ENCODE measurements at places on chromosomes 1 and 21. TPM values are rescaled to one million over a fixed set of nuclear protein-coding genes. Genes with fewer than 3 reads are reported as not detected.

The RNASEL gene
- total RNA-seq = 2.2 TPM

The ZSCAN20 gene
- total RNA-seq = 1.3 TPM

DNA sequence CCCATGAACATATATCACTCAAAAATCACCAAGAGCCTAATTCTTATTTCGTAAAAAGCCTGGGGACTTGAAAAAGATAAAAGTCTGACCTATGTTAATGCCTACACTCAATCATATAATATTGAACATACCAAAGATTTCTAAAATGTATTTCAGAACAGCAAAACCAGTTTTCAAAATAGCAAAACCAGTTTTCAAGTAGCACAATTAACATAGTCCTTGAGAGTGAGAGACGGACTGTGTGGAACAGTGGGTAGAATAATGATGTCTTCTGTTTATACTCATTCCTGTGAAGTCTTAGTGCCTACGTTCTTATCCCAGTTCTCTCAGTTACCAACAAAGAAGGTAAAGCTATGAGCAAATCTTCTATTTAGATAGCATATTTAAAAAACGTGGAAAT lies 22.3 kb upstream of the RGS2 start:
- DNase-seq = no peak

The RNF187 gene
- 60.3 TPM for total RNA-seq

The TRIM45 gene
- total RNA-seq = 0.73 TPM

DNA sequence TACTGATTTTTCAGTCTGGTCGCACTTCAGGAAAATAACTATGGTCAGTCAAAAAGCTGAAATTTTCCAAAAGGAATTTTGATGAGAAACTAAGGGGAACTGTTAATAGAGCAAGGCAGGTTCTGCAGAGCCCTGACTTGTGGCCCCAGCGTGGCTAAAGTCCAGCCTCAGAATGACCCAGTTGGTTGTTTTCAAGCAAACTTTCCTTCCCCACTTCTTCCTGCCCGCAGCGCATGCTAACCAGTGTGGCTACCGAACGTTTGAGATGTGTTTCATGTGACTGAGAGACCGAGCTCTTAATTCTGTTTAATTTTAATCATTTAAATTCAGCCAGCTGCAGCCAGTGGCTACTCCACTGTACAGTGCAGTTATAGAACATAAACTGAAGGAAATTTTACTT lies 6.2 kb upstream of the IL10RB start:
- no peak for DNase-seq

- no peak for DNase-seq
Measured at GRCh38 chr1:224700918-224701531, 84.9 kb downstream of the CNIH3 start.

The SH2D1B gene
- 0.10 TPM for total RNA-seq

GRCh38 chr1:65799601-65800000 lies 6.9 kb downstream of the PDE4B start:
- no peak for DNase-seq

DNA sequence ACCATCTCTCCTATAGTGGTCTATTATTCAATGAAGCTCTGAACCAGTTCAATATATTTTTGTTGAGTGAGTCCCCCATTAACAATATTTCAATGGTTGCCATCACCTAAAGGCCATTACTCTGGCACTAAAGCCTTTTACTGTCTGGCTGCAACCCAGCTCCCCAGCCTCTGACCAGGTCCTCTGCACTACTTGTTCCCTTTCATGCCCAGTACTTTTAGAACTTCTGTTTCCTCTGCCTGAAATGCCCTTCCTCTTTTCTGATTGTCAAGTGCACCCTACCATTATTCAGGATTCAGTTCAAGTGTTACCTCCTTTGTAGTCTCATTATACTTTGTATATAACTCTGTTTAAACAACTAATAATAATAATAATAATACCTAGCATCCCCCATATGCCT lies 30.4 kb upstream of the ZFYVE9 start:
- no peak for DNase-seq

- no peak for DNase-seq
Measured at GRCh38 chr1:32791881-32792280, 25.3 kb downstream of the YARS1 start.

The WNT3A gene
- not detected for total RNA-seq

GRCh38 chr1:41329662-41330587 lies 31.3 kb upstream of the FOXO6 start:
- peak; percentile 31 for DNase-seq

GRCh38 chr1:209989525-209989924 lies 51.5 kb downstream of the SYT14 start:
- no peak for DNase-seq

The NOS1AP gene
- 17.4 TPM for total RNA-seq

GRCh38 chr1:91611483-91611917 lies 110.8 kb downstream of the CDC7 start:
- no peak for DNase-seq

DNA sequence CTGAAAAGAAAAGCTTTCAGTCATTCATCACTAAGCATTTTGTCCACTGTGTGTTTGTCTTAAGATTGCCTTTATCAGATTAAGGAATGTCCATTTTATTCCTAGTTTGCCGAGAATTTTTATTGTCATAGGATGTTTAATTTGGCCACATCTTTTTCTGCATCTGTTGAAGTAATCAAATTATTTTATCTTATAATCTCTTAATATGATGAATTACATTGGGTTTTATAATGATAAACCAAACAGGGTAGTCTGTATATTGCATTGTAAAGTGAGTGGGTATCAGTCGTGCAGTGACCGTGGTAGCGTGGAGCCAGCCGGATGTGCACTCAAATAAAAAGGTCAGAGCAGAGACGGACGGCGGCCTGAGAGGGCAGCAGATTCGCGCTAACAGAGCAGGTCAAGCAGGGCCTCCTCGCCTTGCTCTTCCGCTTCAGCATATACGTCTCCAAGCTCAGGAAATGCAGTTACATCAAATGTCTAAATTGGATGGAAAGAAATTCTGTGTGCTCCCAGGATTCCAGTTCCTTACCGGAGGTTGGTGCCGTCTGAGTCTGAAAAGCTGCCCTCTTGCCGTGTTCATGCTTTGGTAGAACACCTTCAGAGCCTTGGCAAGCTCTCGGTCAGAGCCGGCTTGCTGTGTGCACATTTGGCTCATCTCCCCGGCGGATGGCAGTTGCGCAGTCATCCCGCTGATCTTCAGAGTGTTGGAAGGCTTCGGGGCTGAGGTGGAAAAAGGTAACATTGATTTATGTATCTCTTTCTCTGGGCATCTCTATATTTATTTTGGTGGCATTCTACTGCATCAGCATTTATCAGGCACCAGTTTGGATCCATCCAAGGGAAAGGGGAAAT lies 51.5 kb downstream of the SCCPDH start:
- peak; percentile 67 for DNase-seq

DNA sequence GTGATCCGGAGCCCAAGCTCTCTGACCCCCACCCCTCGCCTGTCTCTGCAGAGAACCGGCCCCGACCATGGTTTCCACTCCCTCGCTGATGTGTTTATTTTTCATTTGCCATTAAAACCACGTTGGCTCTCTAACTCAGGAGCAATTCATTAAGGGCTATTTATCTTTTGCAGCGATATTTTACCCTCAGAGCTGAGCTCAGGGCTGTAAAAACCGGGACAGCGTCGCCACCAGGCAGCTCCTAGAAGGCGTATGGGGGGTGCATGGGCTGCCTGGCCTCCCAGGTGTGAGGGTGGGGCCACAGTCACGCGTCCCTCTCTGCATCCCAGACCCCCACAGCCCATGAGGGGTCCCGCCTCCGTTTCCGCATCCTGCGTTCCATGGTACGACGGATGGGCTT lies 71.4 kb downstream of the PRDM16 start:
- no peak for DNase-seq

DNA sequence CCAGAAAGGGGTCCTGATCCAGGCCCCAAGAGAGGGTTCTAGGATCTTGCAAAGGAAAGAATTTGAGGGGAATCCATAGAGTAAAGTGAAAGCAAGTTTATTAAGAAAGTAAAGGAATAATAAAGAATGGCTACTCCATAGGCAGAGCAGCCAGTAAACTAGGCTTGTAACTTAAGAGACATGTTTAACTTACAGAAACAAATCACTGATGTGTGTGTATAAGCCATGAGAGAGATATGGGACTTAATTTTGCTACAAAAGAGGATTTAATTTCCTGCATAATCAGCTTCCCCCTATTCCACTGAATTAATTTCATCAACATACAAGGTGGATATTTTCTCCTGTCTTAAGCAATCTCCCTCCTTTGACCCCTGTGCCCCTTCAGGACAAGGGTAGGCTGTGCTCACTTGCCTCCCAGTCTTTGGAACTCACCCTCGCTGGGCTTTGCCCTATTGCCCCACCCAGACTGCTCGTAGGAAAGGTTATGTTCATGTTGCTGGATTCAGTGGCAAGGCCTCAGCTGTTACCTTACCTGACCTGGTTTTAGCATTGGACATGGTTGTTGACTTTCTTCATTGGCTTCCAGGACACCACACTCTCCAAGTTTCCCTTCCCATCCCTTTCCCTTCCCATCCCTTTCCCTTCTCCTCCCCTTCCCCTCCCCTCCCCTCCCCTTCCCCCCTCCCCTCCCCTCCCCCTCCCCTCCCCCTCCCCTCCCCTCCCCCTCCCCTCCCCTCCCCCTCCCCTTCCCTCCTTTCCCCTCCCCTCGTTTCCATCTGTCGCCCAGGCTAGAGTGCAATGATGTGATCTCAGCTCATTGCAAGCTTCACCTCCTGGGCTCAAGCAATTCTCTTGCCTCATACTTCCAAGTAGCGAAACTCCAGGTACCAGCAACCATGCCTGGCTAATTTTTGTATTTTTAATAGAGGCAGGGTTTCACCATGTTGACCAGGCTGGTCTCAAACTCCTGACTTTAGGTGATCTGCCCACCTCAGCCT lies 44.6 kb downstream of the TBCE start:
- peak; percentile 86 for DNase-seq

The NBPF26 gene
- 13.9 TPM for total RNA-seq

- DNase-seq = no peak
Measured at GRCh38 chr1:236465231-236465958, 58.4 kb upstream of the LGALS8 start.

DNA sequence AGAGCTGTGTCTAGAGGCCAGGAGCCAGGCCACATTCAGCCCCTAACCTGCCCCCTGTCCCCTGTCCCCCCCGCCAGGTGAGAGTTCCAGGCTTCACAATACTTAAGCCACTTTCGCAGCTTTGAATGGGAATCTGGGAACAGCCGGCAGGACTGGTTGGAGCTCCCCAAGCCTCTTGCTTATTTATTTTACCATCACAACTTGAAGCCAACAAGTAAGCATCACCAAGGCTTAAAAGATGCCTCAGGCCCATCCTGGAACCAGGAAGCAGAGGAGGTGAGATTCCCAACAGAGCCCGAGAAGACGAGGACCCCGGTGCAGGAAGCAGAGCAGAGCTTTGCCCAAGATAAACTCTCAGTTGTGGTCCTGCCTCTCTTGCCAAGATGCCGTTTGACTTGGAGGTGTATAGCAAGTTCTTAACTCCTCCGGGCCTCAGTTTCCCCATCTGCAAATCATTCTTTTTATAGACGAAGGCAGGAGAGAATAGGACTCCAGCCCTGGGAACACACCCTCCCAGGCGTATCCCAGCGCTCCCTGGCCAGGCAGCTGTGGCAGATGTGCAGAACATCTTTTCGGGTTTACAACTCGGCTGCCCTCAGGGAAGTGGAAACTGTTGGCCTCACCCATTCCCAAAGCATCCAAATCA lies 66.8 kb upstream of the SLC25A33 start:
- no peak for DNase-seq

- DNase-seq = no peak
Measured at GRCh38 chr1:44261171-44261817, 48.0 kb downstream of the DMAP1 start.

DNA sequence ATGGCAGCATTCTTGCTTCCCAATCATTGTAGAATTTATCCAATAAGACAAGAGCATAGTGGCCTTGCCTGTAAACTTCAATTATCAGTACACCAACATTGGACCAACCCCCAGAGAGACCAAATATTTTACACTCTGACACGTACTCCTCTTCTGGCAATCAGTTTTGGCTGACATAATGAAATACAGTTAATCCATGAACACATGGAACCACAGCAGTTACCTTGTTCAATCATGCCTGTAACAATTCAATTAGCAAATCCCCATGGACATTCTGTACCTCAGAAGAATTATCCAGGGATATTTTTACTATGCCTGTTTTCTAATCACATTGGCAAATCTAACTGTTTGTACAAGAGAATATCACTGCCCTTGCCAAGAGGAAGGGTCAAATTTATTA lies 2162.0 kb downstream of the MRPL39 start:
- no peak for DNase-seq

DNA sequence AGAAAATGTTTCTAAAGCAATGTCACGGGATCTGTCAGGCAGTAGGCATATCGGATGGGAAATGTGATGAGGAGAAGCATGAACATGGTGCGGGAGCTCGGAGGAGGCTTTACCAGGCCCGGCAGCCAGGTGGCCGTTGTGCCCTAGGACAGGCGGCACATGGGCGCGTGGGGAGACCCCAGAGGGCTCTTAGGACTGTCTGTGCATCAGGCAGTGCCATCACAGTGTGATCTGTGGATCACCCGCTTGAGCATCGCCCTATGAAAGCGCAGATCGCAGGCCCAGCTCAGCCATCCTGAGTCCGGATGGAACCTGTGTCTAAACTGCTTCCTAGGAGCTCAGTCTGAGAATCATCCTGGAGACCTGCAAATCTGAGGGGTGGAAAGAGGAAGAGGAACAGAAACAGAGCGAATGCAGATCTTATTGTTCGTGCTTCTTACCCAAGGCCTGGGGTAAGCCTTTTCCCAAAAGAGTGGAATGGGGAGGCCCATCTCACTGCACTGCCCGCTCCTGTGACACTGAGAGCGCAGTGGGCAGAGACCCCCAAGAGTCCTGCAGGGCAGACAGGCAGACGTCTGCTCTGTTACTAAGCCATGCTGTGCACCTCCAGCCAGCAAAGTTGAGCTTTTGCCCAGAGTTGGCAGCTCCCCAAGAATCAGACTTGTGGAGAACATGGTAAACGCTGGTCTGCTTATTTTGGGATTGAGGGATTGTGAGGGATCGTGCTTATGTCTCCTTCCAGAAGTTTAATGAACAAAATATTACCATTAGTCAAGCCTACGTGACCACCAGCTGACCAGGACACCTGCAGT lies 251.0 kb downstream of the RHOU start:
- DNase-seq = peak; percentile 83

GRCh38 chr1:220789532-220790147 lies 2.9 kb downstream of the MTARC1 start:
- no peak for DNase-seq

DNA sequence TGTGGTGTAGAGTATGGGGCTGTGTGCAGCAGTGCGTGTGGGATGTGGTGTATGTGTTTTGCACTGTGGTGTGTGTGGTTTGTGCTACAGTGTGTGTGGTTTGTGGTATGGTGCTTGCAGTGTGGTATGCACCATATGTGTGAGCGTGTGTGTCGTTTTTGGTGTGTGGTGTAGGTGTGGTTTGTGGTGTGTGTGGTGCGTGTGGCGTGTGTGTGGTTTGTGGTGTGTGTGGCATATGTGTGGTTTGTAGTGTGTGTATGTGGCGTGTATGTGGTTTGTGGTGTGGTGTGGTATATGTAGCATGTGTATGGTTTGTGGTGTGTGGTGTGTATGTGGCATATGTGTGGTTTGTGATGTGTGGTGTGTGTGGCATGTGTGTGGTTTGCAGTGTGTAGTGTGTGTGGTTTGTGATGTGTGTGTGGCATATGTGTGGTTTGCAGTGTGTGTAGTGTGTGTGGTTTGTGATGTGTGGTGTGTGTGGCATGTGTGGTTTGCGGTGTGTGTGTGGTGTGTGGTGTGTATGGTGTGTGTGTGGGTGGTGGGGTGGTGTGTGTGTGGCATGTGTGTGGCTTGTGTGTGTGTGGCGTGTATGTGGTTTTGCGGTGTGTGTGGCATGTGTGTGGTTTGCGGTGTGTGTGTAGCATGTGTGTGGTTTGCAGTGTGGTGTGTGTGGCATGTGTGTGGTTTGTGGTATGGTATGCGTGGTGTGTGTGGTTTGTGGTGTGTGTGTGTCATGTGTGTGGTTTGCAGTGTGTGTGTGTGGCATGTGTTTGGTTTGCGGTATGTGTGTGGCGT lies 53.5 kb upstream of the TRAPPC10 start:
- no peak for DNase-seq

- no peak for DNase-seq
Measured at GRCh38 chr1:14872762-14873161, 274.3 kb downstream of the KAZN start.

Measured in left lobe of liver (tissue), 2 donors.